Stomach (tissue), 19 donors: ENCODE measurements at places on chromosomes 7 and 10. TPM values are rescaled to one million over a fixed set of nuclear protein-coding genes. Genes with fewer than 3 reads are reported as not detected.

GRCh38 chr7:37365405-37365804 lies 83.3 kb downstream of the ELMO1 start:
- DNase-seq: no peak

PAOX gene
- total RNA-seq: 12.9 TPM

- DNase-seq: no peak
Measured at GRCh38 chr7:48168159-48168558, 3.1 kb upstream of the ABCA13 start.

- no peak for DNase-seq
Measured at GRCh38 chr7:47738563-47739166, 156.8 kb upstream of the TNS3 start.

PEX1 gene
- 2.9 TPM for total RNA-seq

GRCh38 chr10:19688344-19688743 lies 127.9 kb upstream of the PLXDC2 start:
- DNase-seq: no peak

GRCh38 chr10:46226900-46227558 lies 59.8 kb upstream of the ANTXRL start:
- no peak for DNase-seq

DNA sequence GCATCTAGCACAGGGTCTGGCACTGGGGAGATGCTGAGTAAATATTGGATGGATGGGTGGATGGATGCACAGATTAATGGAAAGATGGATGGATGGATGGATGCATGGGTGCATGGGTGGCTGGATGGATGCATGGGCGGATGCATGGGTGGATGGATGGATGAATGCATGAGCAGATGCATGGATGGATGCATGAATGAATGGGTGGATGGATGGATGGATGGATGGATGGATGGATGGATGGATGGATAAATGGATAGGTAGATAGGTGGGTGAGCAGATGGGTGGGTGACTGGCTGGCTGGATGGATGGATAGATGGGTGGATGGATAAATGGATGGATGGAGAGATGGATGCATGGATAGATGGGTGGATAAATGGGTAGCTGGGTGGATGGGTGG lies 5.7 kb downstream of the PAX4 start:
- no peak for DNase-seq

MAPK8 gene
- 45.8 TPM for total RNA-seq

SPAM1 gene
- total RNA-seq: not detected

DNA sequence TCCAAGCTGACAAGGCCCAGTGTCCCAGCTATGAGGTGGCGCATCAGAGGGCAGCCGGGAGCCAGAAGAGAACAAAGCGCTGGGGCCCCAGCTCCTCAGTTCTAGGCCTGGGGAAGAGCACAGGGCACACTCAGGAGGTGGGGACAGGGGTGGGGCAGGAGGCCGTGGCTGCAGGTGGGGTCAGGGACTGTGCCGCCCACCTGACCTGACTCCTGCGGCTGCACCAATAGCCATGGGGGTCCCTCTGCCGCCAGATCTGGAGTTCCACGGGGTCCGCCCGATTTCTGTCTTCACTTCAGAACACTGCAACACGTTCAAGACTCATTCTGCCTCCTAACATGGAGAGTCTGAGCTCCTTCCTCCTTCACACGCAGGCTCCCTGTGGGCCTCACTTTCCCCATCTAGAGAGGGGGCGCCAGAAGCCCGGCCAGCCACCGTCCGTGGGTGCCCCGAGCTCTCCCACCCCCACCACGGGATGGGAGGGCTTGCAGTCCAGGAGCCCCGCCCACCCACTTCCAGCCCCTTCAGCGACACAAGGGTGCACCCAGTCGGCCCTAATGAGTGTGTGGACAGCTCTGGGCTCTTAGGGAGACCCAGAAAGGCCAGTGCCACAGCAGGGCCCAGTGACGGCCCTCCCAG lies 278.3 kb downstream of the MAD1L1 start:
- DNase-seq: no peak

GRCh38 chr7:43585562-43585961 lies 2.7 kb downstream of the STK17A start:
- no peak for DNase-seq

- DNase-seq: no peak
Measured at GRCh38 chr10:35685402-35685801, 43.3 kb upstream of the FZD8 start.

- DNase-seq: no peak
Measured at GRCh38 chr10:44309939-44310761, 74.7 kb downstream of the CXCL12 start.

GRCh38 chr10:47401874-47402640 lies 18.0 kb upstream of the ZNF488 start:
- no peak for DNase-seq

DNA sequence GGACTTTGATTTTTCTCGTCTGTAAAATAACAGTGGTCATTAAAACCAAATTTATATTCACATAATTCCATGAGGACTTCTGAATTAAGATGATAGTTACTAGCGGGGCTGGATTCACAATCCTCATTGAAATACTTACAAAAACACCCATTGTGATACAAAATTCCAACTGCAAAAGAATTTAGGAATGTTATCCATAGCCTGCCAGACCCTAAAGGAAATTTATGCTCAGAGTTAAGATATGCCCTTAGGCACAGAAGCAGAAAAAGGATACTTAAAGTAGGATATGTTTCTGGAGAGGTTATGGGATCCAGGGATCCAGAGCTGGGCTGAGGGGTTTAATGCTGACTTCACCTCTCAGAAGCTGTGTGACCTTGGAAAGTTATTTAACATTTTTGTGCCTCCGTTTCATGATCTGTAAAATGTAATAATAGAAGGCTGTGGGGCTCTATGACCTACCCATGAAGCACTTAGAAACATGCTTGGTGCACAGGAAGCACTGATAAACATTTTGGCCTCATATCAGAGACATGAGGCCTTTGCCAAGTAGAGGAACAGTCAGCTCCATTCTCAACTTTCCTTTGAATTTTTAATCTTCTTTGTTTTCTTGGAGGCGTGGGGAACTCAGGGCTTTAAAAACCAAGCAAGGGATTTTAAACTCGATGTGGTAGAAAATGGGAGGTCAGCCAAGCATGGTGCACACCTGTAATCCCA lies 744.7 kb downstream of the KCNMA1 start:
- DNase-seq: no peak

PAX4 gene
- not detected for total RNA-seq

GRCh38 chr7:111531993-111532392 lies 30.3 kb downstream of the IMMP2L start:
- DNase-seq: no peak

GRCh38 chr7:143217806-143218205 lies 4.0 kb upstream of the TAS2R40 start:
- DNase-seq: no peak

- no peak for DNase-seq
Measured at GRCh38 chr10:118950997-118951637, 78.4 kb upstream of the NANOS1 start.

GRCh38 chr10:50395851-50396250 lies 144.5 kb upstream of the ASAH2 start:
- no peak for DNase-seq

- peak; percentile 77 for DNase-seq
Measured at GRCh38 chr10:115092555-115093285, 445 bp upstream of the ATRNL1 start.

GRCh38 chr7:121071662-121072061 lies 83.2 kb downstream of the CPED1 start:
- no peak for DNase-seq

GRCh38 chr7:95180-95862 lies 97.0 kb upstream of the FAM20C start:
- no peak for DNase-seq

GRCh38 chr7:120792091-120792860 lies 65.7 kb downstream of the TSPAN12 start:
- DNase-seq: peak; percentile 81

GRCh38 chr10:120982507-120982906 lies 131.3 kb downstream of the WDR11 start:
- DNase-seq: no peak

DNA sequence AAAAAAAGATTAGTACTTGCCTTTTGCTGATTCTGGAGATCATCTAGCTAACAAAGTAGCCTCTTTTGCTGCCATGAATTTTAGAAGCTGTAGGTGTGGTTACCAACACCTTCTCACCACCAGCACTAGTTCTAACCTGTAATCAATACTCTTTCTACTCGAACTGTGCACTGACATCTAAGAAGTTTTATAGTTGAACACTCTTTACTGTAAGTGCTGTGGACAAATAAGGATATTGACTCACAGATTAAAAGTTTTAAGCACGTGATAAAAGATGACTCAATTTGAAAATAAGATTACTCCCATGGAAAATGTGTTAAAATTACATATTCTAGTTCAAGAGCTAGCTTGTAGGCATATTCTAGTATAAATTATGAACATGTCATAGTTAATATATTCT lies 89.9 kb downstream of the REEP3 start:
- DNase-seq: no peak

DNA sequence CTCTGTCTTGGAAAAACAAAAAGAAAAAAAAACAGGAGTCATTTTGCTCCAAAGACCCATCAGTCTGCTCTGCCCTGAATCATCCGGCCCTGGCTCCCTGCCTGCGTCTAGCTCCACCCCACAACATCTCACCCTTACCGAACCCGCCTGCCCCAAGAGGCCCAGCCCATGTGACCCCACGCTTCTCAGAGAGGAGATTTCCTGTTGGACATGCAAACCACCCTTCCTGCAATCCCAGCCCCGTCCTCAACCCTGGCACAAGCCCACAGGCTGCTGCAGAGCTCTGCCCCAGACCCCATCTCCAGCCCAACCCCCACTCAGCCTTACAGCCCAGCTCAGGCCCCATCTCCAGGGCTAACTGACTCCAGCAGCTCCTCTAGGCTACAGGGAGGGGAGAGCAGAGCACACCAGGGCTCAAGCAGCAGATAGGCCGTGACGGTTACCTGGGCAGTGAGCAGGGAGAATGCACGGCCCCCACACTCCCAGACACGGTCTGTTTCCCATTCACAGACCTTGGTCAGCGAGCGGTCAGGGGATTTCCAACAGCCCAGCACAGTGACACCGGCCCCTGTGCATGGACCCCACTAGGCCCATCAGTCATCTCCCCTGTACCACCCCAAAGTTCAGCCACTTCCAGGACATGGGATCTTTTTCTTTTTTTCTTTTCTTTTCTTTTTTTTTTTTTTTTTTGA lies 69.9 kb upstream of the GTF2I start:
- peak; percentile 93 for DNase-seq

- DNase-seq: no peak
Measured at GRCh38 chr10:45581582-45582385, 90.8 kb downstream of the ZFAND4 start.

DNA sequence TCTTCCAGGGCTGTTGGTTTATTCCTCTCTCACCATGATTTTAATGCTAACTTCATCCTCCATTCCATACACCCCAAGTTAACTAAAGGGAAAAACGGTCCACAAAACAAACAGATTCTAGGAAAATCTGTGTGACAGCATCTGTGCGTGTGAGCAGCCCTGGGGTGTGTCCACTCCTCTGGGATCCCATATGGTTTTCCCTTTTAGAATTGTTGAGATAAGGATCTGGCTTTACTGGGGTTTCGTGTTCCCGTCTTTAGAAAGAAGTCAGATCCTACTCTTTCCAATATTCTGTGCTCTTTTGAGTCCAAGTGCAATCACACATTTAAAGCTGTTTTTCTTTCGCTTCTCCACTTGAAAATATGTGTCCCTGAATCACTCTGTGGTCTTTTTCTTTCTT lies 257.1 kb downstream of the KLF6 start:
- DNase-seq: no peak

DNA sequence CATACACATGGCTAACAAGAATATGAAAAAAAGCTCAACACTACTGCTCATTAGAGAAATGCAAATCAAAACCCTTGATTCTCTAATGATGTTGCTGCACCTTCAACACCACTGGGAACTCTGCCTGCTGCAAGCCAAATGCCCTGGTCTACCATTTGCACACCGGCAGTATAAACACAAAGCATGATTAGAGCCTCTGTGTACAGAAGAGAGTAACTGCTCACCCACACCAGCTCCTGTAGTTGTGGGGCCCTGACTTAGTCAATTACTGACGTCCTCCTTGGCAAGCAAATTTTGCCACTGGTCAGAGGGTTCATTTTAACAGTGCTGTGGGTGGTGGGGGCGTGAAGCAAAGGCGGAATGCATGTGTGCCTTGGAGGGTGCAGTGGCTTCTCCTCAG lies 96.1 kb upstream of the RHEB start:
- DNase-seq: no peak

GRCh38 chr7:17745610-17746009 lies 194.7 kb downstream of the SNX13 start:
- DNase-seq: no peak

GPR15LG gene
- total RNA-seq: 7.5 TPM

DNA sequence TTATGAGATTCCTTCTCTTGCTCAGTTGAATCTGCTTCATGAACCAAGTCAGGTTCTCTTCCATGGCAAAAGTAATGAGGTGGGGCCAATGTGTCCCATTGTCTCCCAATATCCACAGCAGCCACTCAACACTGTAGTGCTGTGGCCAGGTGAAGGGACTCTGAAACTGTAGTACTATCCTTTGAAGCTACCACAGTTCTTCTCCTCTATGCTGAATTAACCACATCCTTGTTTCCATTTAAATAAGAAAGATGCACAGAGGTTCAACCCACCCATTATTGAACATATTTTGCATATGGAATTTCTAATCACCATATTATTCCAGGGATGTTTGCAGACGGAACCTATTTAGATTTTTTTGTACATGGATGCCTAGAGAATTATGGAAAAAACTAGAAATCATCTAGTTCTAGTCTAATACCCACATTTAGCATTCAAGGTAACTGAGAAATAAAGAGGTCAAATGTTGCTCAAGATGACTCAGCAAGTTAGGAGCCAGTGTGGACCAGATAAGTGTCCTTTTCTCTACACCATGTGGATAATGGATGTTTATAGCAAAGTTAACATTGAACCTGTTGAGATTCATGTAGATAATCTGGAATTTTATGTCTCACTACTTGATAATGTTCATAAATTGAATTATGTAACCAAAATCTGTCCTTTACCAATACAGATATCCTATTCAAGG lies 64.5 kb downstream of the LRRTM3 start:
- DNase-seq: no peak

CLDN3 gene
- total RNA-seq: 2.6 TPM

UCMA gene
- not detected for total RNA-seq

DNA sequence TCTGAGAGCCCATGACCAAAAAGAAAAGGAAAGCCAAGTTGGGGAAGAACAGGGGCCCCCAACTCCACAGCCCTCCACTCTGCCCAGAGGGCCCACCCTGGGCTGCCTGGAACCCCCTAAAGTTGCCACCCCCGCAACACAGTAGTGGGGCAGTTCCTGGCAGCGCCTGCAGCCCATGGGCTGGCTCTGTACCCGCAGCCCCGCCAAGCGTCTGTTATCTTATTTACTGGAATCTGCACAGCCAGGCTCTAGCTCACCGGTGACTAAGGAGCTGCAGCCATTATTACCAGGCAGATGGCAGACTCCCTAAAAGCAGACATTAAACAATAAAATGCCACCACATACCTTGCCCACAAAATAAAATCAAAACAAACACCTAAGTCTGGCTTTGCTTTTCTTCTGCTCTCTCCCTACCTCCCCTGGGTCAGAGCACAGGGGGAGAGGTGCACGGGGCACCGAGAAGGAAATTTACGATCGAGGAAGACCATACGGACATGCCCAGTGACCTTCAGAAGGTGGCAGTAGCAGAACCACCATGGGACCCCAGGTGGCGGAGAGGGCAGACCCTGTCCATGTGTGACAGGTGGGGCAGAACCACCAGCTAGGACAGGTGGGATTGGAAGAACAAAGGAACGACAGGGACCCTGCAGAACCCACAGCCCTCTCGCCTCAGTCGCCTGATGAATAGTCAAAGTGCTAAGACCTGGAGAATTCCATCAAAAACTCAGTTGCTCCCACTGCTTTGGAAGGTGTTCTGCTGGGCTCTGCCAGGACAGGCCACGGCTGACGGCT lies 66.3 kb downstream of the PRKAG2 start:
- peak; percentile 60 for DNase-seq

VWDE gene
- total RNA-seq: 1.5 TPM

- DNase-seq: peak; percentile 86
Measured at GRCh38 chr10:51422311-51423120, 276.9 kb downstream of the CSTF2T start.
